ENCODE measurements at places on chromosomes 5 and 9.

DNA sequence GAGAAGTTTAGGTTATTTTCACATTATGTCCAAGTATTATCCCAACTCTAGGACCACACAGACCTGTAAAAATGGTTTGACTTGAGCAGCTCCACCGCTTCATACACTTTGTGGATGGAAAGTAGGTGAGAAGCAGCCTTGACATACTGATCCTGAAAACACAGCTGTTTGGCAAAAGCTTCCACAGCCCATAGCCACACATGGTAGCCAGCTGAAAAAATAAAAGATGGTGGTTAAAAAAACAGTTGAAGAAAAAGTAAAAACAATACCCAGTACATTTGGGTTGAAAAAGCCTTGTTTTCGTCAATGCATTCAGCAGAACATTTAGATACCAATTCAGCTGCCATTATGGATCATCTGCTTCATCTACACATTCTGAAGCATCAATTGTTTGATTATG lies 36.7 kb downstream of the GEMIN5 start:
- no peak for DNase-seq

- no peak for DNase-seq
Observed at GRCh38 chr9:116345817-116346216, 192.2 kb downstream of the PAPPA start.

GRCh38 chr5:60332244-60333004 lies 367.5 kb downstream of the DEPDC1B start:
- DNase-seq = no peak

- DNase-seq = no peak
Observed at GRCh38 chr5:158801268-158801667, 298.4 kb downstream of the EBF1 start.

DNA sequence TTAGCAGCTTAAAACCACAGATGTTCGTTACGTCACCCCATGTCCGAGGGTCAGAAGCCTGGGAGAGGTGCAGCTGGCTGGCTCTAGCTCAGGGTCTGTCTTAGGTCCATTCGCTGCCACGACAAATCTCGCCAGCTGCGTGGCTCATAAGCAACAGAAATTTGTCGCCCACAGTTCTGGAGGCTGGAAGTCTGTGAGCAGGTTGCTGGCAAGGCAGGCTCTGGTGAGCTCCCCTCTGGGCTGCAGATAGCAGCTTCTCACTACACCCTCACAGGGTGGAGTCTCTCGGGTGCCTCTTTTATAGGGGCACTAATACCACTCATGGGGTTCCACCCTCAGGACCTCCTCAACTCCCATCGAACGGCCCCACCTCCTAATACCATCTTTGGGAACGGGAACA lies 40.1 kb upstream of the FCN2 start:
- no peak for DNase-seq

DNA sequence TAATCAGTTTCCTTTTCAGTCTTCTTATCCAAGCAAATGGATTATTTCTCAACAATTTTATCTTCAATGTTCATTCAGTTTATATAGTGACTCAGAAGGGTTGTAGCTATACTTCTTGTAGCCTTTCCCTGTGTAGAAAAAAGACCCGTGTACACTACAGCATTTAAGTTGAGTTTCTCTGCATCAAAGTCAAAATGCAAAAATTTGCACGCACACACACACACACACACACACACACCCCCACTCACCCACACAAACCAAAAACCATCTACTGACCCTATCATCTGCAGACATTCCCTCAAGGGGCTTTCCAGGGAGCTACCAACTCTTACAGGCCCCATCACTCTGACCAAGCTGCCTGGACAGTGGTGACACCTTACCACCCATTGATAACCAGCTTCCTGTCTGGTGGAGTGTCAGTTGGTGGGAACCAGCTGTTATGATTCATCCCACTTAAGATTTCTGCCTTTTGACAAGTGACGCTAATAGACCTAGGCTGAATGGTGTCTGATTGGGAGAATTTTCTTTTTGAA lies 12.2 kb upstream of the ELL2 start:
- no peak for DNase-seq

GRCh38 chr5:166058660-166059059 lies 2232.8 kb upstream of the WWC1 start:
- DNase-seq = no peak

DNA sequence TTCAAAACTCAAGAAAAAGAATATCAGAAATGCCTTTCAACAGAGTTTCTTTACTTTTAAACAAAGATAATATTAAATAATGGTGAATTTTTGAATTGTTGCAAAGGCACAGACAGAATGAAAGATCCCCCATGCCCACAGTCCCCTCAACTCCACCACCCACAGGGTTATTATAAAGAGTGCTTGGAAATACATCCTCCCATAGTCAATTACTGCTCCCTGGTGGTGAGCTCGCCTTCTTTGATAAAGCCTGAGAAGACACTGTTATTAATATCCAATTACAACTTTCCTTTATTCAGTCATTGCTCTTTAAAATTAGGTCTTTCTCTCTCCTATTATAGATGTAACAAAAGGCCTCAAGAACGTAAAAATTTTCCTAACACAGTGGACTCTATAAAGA lies 490.2 kb upstream of the RORB start:
- DNase-seq = no peak

- no peak for DNase-seq
Observed at GRCh38 chr9:107336718-107337360, 53.8 kb downstream of the RAD23B start.

GRCh38 chr5:174183701-174184100 lies 138.2 kb downstream of the NSG2 start:
- no peak for DNase-seq

DNA sequence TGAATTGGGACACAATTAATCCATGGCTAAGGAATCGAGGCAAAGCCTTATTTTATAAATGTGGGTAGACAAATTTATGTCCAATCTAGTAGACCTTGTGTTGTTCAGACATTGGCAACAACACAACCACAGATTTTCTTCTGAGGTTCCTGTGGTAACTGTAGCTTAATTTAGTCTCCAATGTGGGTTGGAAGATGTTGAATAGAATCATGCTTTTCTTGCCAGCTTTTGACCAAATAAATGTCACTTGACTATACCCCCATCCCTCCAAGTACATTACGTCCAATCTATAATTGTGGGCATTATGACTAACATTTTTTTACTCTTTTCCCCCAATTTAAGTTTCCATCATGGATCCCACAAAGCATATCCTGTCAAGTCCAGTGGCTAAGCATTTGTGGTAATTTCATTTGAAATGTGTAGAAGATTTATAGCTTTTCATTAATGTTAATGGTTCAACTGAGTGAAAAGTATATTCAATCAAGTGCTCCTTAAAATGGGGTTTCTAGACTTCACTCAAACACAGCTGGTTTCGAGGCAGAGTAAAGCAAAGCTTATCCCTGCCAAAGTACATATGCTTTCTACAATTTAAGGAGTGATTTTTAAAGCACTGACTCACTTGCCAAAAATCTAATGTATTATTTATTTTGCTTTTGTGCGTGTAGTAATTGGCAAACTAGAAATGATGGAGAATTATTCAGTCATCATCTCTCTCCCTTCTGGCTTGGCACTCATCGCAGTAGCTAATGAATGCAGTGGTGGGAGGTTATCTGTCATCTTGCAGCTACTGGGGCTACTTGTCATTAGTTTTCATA lies 141.8 kb downstream of the FAM174A start:
- DNase-seq = no peak

- no peak for DNase-seq
Observed at GRCh38 chr5:102532123-102532522, 33.3 kb upstream of the SLCO6A1 start.

DNA sequence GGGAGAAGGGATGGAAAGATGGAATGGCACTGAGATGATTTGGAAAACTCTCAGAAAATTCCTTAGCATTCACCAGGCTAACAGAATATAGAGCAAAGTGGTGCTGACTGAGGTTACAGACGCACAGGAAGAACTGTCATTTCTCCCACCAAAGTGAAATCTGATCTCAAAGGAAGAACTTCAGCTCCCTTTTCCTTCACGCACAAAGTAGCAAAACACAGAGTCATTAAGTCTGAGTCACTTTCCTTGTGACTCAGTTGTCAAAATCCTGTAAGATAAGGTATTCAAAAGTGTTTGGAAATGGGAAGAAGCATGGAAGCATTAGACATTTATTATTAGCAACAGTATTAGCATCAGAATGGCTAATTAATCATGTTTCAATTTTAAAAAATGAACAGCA lies 11.7 kb downstream of the MPDZ start:
- DNase-seq = no peak

GRCh38 chr5:158121678-158122077 lies 262.7 kb upstream of the CLINT1 start:
- DNase-seq = no peak

DNA sequence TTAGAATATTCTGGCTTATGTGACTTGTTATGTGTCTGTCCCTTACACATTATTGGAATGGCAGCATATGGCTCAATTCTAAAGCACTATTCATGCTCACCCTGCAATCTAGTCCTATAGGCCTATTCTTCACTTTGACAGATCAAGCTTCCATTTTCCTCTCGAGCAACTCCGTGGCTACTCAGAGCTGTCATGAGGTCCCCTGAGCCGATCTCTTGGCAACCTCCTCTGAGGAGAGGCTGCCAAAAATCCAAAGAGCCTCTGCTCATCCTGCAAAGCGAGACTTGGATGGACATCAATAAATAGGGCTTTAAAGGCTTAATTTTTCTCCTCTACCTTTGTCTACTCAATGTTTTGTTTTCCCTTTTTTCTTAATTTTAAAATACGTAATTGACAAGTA lies 163.8 kb downstream of the GABRB2 start:
- no peak for DNase-seq

- DNase-seq = peak; percentile 13
Observed at GRCh38 chr9:121744002-121744686, 92.7 kb downstream of the DAB2IP start.

DNA sequence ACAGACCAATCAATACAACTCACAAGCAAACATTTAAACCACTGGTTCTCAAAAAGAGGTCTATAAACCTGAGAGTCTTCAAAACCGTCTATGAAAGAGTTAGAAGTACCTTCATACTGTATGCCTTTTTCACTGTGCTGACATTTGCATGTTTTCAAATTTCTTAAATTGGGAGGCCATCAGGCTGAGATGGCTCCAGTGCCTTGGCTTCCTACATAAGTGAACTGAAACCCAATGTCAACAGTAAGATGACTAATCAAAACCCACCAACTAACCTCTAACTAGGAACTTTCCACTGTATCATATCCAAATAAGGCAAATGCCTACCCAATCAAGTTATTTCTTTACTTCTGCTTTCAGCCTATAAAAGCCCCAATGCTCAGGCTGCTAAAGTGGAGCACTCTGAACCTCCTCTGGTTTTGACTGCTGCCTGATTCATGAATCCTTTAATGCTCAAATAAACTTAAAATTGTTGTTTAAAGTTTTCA lies 35.1 kb downstream of the FAM13B start:
- DNase-seq = no peak

- no peak for DNase-seq
Observed at GRCh38 chr5:40446910-40447309, 232.8 kb upstream of the PTGER4 start.

GRCh38 chr5:137142764-137143605 lies 356.1 kb downstream of the SPOCK1 start:
- no peak for DNase-seq

- no peak for DNase-seq
Observed at GRCh38 chr5:31645420-31646081, 6.6 kb downstream of the PDZD2 start.

- no peak for DNase-seq
Observed at GRCh38 chr5:1755321-1755949, 44.2 kb downstream of the MRPL36 start.

GRCh38 chr5:132183723-132184122 lies 43.9 kb downstream of the P4HA2 start:
- DNase-seq = no peak

DNA sequence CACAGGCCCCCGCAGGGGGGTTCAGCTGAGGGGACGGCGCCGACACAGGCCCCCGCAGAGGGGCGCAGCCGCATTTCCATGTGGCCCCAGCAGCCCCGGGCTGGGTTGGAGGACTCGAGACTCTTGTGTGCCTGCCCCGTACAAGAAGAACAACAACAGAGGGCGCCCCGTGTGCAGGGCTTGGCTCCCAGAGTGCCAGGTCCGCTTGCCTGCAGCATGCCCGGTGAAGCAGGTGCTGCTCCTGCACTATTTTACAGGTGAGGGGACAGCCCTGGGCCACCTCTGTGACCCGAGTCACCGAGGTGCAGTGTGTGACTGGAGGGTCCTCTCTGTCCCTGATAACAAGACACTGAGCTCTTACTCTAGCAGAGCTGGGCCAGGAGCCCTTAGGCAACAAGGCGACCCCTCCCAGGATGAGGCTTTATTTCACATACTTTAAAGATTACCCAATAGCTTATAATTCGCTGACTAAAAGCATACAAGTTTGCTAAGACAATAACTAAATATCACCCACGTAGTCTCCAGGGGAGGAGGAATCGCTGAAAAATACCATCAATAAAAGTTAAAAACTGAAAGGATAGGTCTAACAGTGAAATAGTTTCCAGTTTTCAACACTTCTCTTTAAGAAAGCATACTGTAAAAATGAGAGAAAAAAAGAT lies 41.7 kb upstream of the SLC9A3 start:
- DNase-seq = no peak

DNA sequence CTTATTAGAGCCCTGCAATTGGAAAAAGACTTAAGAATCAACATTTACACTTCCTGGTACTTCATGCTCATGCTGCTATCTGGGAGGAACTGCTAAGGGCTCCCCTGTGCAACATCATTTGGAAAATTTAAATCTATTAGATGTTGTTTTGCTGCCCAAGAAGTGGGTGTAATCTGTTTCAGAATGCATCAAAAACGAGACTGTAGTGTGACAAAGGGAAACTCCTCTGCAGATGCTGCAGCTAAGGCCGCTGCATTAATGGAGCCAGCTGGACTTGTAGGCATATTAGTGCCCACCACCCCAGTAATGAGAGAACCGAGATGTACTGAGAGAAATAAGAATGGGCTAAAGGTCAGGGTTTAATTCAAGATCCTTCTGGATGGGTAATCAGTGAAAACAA lies 11.1 kb upstream of the PAIP1 start:
- DNase-seq = no peak

GRCh38 chr5:159451197-159452052 lies 121.1 kb upstream of the IL12B start:
- no peak for DNase-seq

DNA sequence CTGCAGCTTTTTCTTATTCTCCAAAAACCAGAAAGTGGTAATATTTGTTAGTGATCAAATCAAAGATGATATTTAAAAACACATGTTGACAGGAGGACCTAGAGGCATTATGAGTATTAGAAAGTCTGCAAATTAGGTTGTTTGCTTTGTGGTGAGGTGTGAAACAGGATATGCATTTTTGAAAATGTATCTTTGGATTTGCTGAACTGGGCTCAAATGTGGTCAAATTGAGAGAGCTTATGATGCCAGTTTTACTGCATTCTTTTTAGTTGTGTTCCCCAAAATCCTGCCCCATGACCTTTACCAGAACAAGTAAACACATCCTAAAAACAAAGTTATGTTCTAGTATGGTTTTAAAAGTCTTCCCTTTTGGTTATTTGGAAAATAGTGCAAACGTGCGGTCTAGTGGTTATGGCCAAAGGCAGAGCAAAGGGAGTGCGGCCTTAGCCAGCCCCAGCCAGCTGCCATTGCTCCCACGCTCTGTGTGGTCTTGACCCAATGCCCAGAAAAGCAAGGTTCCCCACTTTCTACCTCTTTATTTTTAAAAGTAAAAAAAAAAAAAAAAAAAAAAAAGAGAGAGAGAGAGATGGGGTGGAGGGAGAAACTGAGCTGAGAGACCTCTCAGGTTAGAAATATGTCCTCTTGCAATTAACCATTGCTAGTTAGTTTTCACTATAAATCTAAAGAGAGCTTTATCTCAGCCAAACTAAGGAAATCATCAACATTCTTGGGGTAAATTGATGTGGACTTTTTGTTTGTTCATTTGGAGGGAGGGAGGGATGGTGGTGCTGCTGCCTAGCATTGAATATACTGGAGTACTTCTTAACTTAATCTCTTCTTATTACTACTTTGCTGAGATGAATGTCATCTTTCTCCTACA lies 176.6 kb downstream of the ARHGAP26 start:
- no peak for DNase-seq
